ENCODE measurements at places on chromosomes 1 and 21.

GRCh38 chr1:200625381-200625824 lies 4.9 kb upstream of the KIF14 start:
- no peak for DNase-seq

- no peak for DNase-seq
Measured at GRCh38 chr1:208171616-208172422, 72.4 kb downstream of the PLXNA2 start.

DNA sequence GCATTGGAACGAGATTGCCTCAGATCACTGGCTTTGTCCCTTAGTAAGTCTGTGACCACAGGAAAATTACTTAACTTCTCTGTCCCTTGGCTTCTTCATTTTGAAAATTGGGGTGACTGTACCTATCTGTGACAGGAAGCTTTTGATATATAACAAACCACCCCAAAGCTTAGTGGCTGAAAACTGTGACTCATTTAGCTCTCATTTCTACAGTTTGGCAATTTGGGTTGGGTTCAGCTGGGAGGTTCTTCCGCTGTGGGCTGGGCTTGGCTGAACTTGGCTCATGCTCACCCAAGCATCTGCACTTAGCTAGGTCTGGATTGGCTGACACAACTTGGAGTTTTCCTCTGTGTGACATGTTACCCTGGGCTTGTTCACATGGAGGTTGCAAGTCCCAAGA lies 14.0 kb downstream of the C1orf94 start:
- no peak for DNase-seq

DNA sequence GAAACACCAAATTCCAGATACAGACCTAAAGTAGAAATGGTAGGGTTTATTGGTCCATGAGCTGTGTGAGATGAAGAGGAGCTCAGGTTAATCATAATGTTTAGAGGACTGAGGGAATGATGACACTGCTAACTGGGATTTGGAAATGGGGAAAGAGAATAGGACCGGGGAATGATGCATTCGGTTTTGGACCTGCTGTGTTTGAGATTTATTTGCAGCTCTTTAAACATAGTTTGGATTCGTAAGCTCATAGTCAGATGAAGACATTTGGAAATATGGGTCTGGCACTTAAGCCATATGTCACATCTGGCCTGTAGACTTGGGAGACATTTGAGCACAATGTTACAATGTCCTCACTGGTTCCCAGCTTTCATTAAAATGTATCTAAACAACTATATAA lies 127.9 kb upstream of the DUSP10 start:
- DNase-seq = no peak

GRCh38 chr1:39214998-39215873 lies 10.7 kb downstream of the MACF1 start:
- no peak for DNase-seq

DNA sequence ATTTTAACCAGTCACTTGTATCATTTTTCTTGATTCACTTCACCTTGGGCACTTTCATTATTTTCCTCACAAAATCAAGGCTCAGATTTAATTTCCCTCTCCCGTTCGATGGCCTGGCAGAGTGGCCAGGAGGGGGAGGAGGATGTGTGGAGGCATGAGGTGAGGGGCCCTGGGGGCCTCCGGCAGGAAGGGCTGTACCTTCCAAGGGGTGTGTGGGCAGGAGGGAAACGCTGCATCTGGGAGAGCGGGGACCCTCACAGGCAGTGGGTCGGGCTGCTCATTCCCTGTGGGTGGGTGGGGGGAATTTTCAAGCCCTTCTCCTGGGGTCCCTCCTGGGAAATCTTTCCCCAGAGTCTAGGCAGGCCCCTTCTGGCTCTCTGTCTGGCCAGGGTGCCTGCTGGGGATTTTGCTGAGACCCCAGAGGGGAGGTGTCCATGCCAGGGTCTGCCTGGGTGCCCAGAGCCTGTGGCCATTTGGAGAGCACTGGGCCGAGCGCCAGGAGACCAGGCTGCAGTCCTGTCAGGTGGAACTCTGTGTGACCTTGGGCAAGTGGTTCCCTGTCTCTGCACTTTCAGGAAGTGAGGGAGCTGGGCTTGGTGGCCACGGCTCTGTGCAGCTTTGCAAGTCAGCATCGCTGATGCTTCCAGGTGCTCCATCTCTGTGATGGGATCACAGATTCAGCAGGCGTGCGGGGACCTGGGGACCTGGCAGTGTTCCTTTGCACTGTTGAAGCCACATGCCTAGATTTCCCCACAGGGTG lies 81.9 kb upstream of the C1orf174 start:
- DNase-seq = no peak

DNA sequence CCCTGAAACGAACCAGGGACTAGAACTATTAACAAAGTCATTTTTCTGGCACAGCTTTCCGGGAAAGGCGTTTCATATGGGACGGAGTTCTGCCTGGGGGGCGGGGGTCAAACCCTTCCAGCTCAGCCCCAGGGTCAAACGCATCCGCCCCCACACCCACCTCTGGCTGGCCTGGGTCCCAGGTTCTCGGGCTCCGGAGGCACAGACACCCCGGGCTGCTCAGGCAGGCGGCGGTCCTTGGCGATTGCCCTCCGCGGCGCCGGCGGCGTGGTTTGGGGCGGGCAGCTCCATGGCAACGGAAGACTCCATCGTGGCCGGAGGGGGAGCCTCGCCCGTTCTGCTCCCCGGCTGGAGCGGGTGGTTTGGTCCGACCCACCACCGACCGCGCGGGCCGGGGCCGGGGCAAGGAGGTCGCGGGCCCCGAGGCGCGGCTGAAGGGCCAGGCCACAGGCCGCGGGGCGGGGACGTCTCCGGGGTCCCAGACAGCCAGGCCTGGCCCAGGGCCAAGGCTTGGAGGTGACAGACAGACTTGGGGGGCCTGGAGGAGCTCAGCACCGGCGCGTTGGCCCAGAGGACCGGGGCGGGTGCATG lies at the start of gene CFAP74:
Gene CFAP74, minus strand, starts transcription at position 246 of the 591 bp plus-strand sequence. CDS start 12,830 bp downstream, outside the sequence.
- DNase-seq = peak; percentile 38
